ENCODE measurements at places on chromosomes 7 and 10.

DNA sequence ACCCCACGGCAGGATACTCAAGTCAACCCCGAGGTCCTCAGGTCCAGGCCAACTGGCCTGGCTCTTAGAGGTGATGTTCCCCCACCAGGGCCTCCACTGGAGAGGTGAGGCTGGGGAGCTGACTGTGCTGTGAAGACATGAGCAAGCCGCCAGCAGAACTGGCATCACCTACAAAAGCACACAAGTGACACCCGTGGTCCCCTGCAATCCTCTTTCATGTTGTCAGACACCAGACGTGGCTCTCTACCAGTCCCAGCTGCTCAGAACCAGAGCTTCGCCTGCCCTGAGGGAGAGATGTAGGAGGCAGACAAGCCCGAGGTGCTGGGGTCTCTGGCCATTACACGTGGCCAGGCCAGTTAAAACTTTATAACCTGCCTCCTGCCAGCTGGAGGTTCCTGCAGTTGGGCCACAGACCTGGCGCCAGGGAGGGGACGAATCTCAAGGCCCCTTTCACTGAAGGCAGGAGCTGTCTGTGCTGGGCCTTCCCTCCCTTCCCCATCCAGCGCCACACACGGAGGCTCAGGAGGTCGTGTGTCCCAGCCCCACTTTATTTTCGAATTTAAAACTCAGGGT, 2.2 kb downstream of the COMTD1 start:
- peak; percentile 15 for DNase-seq

- no peak for DNase-seq
Observed at GRCh38 chr10:29120216-29120615, 168.7 kb upstream of the LYZL1 start.

DNA sequence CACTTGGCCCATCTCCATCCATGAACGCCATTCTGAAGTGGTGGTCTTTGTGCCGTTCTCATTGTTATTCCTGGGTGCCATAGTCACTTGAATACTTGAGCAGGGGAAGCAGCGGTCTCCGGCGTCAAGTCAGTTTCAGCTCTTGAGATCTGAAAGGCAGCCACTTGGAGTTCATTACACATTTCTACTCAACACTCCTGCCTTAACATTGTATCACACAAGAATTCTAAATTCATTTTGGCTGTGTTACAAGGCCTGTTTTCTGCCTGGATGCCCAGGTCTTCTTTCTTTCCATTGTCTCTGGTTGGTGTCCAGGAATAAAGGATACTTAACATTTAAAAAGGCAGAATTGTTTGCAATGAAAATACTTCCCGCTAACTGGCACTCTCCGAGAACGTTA, 69.0 kb upstream of the RAB11FIP2 start:
- no peak for DNase-seq

DNA sequence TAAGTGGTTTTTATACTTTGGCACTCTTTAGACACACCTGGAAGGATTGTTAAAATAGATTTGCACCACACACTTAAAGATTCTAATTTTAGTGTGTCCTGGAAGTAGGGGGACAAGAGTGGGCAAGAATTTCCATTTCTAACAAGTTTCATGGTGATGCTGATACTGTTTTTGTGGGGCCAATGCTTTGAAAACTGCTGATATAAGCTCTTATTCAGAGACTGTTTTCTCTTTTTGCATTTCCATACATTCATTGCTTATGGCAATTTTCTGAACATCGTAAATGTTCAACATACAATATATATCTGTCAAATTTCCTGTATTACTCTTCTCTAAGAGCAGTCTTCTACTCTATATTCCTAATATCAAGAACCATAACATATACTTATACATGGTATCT, 79.0 kb downstream of the TFEC start:
- DNase-seq = no peak

- DNase-seq = no peak
Observed at GRCh38 chr7:114889646-114890285, 32.1 kb upstream of the MDFIC start.

DNA sequence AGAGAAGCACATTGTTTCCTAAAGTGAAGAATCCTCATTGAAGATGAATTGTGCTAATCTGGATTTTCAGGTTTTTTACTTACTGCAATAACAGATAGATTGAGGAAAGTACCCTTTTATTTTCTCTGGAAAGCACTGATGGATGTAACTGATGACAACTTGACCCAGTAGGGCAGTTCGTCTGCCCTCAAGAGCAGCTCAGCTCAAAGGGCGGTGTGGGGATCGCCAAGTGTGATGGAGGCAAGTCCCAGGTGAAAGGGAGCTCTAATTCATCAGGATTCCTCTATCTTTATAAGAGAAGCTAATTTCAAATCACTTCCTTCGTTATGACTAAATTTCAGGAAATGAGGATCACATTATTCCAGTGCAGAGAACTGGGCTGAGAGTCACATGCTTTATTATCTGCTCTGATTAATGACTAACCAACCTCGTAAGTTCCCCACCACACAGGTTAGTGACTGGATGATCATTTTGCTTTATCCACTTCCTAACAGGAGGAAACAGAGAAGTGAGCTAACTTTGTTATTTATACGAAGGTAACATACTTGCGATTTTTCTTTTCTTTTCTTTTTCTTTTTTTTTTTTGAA, 98.8 kb downstream of the PFKFB3 start:
- DNase-seq = no peak

DNA sequence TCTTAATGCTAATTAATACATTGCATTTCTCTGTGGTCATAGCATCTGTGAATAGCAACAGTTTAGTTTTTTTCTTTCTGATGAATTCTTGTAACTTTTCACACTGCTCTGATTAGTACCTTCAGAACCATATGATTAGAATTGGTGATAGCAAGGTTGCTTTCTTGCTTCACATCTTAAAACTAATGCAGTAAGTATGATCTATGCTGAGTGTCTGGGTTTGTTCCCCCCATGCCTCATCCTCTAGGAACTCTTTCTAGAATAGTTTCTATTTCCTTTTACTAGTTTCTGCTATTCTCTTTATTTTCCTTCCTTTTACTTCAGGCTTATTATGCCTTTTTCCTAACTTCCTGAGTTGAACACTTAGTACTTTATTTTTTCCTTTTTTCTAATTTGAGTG, 32.4 kb downstream of the TES start:
- no peak for DNase-seq

DNA sequence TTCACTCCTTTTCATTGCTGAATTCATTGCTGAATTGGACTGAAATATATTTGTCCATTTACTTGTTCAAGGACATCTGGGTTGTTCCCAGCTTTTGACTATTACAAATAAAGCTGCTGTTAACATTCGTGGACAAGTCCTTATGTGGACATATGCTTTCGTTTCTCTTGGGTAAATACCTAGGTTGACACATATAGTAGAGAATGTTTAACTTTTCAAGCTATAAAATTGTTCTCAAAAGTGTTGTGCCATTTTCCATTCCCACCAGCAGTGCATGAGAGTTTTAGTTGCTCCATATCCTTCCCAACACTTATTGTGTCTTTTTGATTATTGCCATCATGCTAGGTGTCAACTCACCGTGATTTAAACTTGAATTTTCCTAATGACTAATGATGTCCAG, 17.5 kb upstream of the CPVL start:
- DNase-seq = no peak

DNA sequence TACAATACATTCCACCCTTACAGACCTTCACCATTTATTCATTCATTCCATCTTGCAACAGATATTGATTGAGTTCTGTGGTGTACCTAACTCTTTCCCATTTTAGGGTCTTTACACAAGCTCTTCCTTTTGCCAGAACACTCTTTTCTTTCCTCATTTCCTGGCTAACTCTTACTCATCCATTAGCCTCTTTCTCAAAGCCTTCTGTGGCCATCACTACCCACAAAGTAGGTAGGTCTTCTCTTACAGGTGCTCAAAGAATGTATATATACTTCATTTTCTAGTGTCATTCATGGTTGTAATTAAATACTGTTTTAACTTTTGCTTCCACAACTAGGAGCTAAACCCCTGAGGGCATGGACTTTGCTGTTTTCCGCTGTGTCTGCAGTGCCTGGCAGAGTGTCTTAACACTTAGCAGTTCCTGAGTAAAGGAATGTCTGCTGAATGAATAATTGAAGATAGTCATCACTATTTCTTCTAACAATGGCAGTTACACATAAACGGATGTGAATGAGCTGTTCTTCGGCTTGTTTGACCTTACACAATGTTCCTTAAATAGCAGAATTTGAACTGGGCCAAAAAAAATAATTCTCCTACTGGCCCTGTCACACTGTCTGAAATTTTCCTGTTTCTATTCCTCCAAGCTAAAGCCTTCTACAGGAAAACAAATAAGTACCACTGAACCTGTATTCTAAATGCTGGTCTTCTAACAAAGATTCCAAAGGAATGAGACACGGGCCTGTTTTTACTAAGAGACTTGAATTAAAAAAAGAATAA, 15.1 kb downstream of the BCAP29 start:
- no peak for DNase-seq

DNA sequence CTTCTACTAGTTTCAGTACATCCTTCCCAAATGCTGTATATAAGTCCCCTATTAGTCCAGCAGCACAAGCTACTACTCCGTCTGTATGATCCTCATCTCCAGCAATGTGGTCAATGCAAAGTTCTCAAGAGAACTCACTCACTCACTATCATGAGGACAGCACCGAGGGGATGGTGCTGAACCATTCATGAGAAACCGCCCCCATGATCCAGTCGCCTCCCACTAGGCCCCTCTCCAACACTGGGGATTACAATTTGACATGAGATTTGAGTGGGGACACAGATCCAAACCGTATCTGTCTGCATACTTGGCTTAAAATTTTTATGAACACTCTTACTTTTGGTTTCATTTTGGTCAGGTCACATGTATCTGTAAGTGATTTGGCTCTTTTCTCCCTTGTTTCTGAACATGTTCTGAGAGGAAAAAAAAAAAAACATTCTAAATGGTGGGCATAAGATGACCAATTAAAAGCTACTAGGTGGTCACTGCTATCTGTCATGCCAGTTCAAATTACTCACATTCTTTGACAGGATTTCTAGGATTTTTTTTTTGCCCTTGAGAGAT, 60.1 kb downstream of the ZNF783 start:
- no peak for DNase-seq

DNA sequence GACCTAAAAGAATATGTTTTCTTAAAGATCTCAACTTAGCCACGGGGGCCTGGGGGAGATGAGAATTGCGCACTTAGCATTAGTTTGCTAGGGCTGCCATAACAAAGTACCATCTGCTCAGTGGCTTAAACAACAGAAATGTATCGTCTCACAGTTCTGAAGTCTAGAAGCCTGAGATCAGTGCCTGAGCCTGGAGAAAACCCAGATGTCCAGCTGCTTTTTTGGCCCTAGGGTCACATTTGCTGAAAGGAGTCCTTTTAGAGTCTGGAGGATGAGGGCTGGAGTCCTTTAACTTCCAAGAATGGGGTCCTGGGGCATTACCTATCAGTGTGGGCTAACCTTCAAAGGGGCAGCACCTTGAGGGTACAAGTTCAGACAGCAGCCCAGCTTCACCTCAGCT, 48.2 kb downstream of the SMURF1 start:
- DNase-seq = no peak

DNA sequence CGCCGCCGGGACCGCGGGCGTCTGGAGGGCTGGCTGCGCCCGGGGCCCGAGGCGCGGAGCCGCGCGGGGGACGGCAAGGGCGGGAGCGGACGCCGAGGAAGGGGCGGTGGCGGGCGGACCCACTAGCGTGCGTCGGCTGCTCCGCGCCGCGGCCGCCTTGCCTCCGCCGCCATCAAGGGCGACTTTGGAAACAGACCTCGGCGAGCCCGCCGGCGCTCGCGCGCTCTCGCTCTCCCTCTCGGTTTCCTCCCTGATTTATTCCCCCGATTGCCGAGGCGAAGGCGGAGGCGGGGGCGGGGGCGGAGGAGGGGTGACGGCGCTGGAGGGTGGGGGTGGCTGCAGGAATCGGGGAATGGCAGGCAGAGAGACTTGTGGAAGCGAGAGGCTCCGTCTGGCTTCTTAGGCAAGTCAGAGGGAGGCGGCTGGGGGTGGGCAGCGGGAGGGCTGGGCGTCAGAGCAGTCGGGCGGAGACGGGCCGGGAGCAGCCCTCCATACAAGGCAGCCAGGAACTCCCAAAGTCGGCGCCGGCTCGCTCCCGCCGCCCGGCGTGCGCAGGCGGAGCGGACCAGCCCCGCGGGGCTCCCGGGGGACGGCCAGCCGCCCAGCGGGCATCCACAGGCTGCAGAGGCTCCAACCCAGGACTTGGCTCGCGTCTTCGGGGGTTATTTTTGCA, at the start of gene CACNA2D1:
CACNA2D1 (minus strand) TSS at position 231 of the 673 bp plus-strand sequence.
- no peak for DNase-seq

GRCh38 chr7:95686109-95686508, 86.2 kb upstream of the DYNC1I1 start:
- no peak for DNase-seq

- no peak for DNase-seq
Observed at GRCh38 chr10:133117688-133118071, 30.0 kb downstream of the ADGRA1 start.

DNA sequence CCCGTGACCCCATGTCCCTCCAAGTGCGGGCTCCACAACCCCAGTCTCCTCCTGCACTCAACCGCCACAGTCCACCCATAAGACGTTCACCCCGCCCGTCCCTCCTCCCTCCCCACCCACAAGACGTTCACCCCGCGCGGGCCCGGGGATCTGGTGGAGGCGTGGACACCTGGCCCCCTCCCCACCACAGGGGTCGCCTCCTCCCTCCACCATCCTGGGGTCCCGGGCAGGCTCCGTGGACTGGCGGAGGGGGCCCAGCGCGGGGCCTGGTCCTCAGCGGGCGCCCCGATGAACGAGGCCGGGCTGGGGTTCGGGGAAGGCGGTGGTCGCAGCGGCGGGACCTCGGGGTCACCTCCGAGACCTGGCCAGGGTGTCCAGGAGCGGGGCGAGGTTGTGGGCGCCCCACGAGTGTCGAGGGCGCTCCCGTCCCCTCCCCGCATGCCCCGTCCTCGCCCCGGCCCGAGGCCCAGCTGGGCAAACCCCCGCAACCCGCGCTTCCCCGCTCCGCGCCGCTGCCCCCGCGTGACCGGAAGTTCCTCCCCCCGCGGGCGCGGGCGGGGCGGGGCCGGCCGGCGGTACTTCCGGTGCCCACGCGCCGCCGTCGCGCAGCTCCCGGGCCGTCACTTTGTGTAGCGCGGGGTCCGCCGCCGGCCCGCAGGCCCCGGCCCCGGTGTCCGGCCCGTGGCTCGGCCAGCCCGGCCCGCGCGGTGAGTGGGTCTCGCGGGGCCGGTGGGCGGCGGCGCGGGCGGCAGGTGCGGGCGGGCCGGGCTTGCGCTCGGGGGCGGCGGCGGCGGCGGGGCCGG, at the start of gene ZNF316:
ZNF316 (plus strand) TSS at position 578 of the 803 bp plus-strand sequence. CDS start 5,092 bp downstream, outside the sequence.
- DNase-seq = peak; percentile 65

- DNase-seq = no peak
Observed at GRCh38 chr7:92121681-92122080, 12.6 kb downstream of the CYP51A1 start.

DNA sequence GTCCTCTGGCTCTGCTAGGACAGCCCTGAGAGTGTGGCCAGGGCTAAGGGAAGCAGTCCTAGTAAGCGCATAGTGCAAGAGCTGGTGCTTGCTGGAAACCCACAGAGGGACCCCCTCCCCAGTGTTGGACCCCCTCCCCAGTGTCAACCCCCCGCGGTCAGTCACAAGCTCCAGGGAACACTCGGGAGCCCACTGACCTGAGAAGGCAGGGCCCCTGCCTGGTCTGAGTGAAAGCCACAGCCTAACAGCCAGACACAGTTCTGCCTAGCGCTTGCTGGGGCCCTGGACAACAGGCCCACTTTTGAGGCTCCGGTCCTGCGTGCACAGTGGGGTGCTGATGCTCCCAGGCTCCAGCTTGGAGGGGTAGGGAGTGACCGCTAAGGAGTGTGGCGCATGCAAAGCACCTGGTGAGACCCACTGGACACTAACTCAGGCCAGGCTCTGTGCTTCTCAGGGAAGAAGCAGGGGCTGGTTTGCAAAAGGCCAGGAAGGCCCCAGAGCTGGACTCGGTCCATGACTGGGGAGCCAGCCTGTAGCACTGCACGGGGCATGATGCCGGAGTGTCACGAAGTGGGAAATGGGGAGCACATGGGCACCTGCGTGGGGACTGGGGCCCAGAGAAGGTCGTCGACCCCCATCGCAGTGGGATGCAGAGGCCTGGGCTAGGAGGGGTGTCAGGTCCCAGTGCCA, 175.8 kb upstream of the PPP2R2D start:
- no peak for DNase-seq

Measured in activated CD4-positive, alpha-beta T cell treated with anti-CD3 and anti-CD28 coated beads, Interleukin-2, amount 50 U/mL, for 48 hours (primary cell).